ENCODE measurements at places on chromosomes 3 and 15.

DNA sequence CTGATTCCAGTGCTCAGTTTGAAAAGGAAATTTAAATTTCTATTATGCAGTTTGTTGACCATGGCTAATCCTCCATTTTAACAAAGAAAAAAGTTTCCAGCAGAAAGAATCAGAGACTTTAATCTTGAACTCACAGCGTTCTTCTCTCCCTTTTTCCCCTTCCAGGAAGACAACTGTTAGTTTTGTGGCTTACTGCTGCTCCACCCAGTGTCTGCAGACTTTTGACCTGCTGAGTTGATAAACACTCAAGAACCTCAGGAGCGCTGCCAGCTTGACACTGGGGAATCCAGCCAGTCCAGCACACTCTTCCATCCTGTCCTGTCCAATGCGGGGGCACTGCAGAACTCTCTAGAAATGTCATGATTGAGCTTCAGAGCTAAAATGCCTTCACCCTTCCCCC lies 134.6 kb downstream of the LRRC28 start:
- no peak for DNase-seq

DNA sequence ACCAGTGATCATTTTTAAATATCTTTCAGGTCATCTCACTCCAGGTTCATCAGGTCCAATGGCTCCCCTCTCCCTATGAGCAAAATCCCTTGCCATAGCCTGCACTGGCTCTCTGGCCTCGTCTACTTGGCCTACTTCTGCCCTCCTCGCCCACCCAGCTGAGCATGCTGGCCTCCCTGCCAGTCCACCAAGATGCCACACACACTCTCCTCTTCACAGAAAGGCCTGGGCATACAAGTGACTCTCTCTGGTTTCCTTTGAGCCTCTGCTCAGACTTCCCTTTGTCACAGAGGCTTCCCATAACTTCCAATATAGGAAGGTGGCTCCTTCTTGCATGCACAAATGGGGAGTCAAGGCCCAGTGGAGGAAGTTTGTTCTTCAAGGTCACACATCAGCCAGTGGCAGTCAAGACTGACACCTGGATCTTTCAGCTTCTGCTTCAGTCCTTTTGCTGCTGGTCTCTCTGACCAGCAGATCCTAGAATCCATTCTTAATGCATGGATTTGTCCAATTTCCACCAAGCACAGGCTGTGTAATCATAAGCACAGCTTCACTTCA lies 223.2 kb upstream of the HES1 start:
- no peak for DNase-seq

DNA sequence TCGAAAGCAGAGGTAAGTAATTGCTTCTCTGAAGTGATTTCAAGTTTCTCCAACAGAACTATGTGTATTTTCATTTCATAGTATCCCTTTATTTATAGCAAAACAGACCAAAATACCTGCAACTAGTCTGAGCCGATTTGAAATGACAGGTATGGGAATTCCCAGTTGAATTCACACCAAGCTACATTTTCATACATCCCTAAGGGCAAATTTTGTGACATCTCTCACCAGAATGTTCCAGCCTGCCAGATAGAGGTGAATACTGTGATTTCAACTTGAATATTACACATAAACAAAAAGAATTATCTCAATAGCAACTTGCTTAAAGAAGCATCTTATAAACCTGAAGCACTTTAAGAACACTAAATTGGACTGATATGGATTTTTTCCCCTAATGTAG lies 235.7 kb downstream of the SLC9A9 start:
- no peak for DNase-seq

GRCh38 chr3:140189267-140189666 lies 254.3 kb downstream of the CLSTN2 start:
- DNase-seq = no peak

DNA sequence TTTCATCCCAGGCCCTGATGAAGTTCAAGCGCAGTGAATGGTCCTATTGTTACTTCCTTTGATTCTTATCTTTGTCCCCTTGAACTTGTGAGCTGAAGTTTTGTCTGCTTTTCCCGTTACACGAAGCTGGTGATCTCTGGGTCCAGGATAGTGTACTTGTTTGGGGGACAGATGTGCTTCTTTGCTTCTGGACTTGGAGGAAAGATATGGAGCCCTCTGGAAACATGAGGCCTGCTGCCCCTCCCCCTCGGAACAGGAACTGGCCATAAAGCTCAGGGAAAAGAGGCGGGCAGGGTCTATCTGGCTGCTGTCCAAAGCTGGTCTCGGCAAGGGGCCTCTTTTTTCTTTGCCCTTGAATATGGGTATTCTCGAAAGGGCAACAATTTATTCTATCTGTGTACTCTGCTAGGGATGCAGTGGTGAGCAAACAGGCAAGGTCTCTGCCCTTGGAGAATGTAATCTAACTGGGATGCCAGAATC lies 47.6 kb downstream of the IDH2 start:
- no peak for DNase-seq

- no peak for DNase-seq
These were observed 62.1 kb downstream of the ETV5 start for GRCh38 chr3:186046838-186047237.

GRCh38 chr3:125051715-125052581 lies 3.8 kb downstream of the HEG1 start:
- DNase-seq = peak; percentile 45

GRCh38 chr3:153901152-153901551 lies 220.0 kb upstream of the ARHGEF26 start:
- DNase-seq = no peak

- DNase-seq = no peak
These were observed 105.2 kb downstream of the RPLP1 start for GRCh38 chr15:69557707-69558409.

- no peak for DNase-seq
These were observed 92.0 kb upstream of the GBE1 start for GRCh38 chr3:81853431-81853830.

DNA sequence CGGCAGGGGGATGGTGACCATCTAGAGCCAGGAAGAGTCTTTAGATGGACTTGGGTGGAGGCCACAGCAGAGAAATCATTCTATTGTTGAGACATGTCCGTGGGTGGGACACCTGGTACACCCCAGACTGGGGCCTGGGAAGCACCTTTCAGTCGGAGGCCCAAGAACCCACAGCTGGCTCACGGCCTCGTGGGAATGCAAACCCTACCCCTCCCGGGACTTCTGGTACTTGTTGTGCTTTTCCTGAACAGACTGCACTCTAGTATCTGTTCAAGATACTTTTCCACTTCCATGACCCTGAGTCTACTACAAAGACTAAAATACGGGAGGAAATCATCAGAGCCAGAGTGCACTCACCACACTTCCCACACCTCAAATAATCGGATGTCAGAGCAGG lies 60.7 kb downstream of the BDH1 start:
- no peak for DNase-seq

DNA sequence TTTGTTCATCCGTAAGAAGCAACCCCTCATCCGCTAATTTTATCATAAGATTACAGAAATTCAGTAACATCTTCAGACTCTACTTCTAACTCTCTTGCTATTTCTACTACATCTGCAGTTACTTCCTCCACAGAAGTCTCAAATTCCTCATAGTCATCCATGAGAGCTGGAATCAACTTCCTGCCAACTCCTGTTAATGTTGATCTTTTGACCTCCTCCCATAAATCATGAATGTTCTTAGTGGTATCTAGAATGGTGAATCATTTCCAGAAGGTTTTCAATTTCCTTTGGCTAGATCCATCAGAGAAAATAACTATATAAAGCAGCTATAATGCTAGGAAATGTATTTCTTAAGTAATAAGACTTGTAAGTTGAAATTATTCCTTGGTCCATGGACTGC lies 115.1 kb downstream of the TAFA4 start:
- DNase-seq = no peak

DNA sequence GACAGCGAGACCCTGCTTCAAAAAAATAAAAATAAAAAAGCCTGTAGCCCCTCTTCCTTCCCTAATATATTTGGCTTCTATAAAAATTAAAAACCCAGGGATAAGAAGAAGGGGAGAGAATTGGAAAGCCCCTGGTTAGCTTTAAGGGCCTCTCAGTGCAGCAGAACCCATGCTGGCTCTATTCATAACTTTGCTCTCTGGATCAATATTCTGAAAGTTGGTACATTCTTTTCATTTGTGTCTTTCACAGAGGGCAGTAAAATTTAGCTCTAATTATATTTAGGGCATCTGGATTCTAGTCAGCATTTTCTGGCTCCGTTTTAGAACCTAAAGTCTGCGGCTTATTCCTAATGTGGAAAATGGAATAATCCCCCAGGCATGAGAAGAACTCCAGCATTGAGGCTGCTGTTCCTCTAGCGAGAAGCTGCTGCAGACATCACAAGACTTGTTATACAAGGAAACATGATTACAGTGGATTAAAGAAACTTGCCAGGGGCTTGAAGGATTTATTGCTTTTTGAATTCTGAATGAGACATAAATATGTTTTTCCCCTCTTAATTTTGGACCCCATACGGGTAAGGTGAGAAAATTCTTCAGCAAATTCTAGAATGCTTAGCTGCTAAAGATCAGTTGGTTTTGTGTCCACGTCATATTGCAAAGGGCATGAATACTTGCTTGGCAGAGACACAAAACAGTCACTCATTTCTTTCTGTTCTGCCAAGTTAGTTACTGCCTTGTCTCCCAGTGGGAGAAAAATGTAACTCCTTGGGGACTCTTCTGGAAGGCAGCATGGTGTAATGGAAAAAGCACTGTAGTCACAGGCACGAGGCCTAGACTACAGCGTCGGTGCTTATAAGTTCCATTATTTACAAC lies 177.7 kb downstream of the VGLL4 start:
- no peak for DNase-seq

- DNase-seq = no peak
These were observed 136.2 kb downstream of the ASB7 start for GRCh38 chr15:100738614-100739013.

DNA sequence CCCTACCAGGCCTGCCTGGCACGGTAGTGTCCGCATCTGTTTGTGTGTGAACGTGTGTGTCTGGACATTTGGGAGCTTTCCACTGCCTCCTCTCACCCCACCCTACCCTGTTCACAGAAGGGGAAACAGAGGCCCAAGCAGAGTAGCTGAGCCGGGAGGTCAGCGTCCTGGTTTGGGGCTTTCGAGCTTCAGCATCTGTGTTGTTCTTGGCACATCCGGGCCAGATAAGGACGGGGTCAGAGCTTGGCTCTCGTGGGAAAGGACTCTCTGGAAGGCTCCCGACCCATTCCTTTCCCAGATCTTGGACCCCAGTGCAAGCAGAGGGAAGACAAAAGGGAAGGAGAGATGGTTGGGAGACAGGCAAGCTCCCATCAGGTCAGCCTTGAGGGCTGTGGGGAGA lies 6.3 kb upstream of the PTH1R start:
- DNase-seq = no peak

GRCh38 chr3:49428752-49429080 lies 408 bp downstream of the NICN1 start:
- no peak for DNase-seq

GRCh38 chr15:87387766-87388165 lies 868.8 kb downstream of the NTRK3 start:
- no peak for DNase-seq

GRCh38 chr15:31579282-31579681 lies 252.6 kb downstream of the KLF13 start:
- no peak for DNase-seq

- no peak for DNase-seq
These were observed 24.8 kb downstream of the EXOSC7 start for GRCh38 chr3:45000823-45001222.

DNA sequence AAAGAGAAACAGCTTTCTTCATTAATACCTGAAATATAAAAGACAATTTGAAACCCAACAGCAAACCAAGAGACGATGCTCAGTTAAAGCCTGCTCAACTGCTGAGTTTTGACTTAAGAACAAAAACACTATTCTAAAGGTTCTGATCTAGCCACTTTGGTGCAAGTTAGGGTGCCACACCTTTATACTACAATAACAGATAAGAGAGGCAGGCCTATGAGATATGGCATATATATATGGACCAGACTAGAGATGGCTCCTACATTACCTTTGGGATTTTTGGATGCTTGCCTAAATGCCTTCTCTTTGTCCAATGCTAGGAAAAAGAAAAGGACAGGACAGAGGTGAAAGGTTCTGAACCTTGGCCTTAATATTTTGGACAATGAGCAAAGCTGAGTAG lies 68.6 kb downstream of the INO80 start:
- DNase-seq = no peak

- no peak for DNase-seq
These were observed 410.0 kb downstream of the DIPK2A start for GRCh38 chr3:144381607-144382006.

GRCh38 chr3:99965077-99965476 lies 147.4 kb downstream of the CMSS1 start:
- no peak for DNase-seq

- DNase-seq = no peak
These were observed 45.8 kb upstream of the CCNB2 start for GRCh38 chr15:59059076-59059597.

DNA sequence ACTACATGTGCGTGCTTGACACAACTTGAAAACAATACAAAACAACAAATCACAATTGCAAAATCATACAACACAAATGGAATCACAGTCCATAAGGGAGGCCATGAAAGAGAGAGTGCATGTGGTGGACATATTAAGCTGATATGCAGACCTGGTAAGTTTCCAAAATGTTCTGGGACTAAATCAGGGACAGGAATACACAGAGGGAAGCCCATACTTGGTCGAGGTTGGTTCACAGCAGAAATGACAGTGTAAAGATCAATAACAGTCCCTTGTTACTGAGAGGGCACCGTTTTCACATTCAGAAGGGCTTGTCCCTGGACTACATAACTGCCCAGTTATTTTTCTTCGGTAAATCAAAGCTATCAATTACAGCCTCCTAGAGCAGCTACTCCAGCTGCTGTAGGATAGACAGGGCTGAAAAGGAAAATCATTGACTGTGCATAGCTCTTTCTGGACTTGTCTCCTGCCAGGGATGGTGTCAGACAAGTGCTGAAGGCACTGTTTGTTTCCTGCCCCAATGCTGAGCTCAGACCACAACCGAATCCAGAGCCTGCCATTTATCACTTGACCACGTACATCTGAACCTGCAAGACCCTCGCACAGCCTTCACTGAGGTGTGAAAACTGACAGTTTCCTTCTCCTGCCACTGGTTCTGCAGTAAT lies 79.5 kb upstream of the KCNMB2 start:
- DNase-seq = no peak

GRCh38 chr15:71133747-71134472 lies 18.6 kb downstream of the THSD4 start:
- no peak for DNase-seq

DNA sequence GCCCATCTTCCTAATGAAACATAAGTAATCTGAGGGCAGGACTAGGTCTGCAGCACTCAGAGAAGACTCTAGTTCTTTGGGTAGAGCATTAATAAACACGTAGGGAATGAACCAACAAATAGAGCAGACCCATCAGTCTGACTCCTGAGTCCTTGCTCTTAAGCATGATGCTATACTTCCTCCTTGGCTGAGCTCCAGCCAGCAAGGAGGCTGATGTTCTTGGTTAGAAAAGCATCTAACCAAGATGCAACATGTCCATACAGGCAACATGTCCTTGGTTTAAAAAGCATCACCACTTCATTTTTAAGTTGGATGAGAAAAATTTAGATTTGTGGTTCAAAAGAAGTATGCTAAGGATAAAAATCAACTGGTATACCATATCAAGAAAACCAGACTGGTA lies 8.5 kb upstream of the MYH15 start:
- no peak for DNase-seq

- no peak for DNase-seq
These were observed 58.5 kb downstream of the CTDSPL start for GRCh38 chr3:37920156-37920699.

- DNase-seq = no peak
These were observed 167.2 kb upstream of the TSC22D2 start for GRCh38 chr3:150240891-150241290.

GRCh38 chr15:79378394-79379109 lies 53.6 kb upstream of the MINAR1 start:
- DNase-seq = no peak

All from stimulated activated CD4-positive, alpha-beta T cell treated with anti-CD3 and anti-CD28 coated beads, Interleukin-1b, Interleukin-23, amount 100 ng/mL, for 1 hour (primary cell).